ENCODE measurements at places on chromosomes 16 and 17.

DNA sequence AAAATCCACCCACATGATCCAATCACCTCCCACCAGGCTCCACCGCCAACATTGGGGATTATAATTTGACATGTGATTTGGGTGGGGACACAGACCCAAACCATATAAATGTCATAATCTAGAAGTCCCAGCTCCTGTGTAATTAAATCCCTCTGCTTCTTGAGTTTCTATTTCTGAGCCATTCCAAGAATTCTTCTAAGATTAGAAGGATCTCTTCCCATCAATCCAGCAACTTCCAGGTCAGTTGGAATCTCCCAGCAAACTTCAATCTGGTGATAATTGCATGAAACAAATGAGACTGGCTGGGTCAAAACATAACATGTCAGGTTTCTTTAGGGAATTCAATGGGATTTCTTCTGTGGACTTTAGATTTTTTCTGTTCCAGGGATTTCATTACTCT lies 127.8 kb upstream of the CDH5 start:
- DNase-seq, result no peak

DNA sequence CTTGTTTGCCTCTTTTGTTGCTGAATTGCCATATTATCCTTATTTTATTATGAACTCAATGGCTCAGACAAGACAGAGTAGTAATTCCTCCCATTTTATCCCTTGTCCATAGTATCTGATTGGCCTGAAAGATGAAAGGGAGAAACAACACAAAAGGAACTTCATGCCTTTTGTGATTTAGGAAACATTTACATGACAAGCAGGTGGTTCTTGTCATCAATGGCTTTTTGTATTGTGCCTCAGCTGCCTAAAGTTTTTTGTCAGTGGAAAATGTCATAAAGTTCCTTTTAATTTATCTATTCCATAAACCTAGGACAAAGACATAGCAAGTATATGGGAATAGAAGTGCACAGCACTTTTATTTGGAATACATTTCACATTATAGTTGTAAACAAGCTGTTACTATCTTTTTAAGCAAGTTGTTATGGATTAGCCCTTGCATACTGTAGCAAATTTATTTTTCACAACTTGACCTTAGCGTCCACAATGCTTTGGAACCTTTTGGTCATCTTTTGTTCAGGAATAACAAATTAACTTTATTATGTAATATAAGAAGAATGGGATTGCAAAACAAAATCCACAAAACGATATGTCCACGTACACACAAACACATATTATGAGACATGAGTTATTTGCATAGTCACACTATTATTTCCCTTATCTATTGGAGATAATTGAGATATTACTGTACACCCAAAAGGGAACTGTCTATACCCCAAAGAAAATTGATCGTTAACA lies 12.4 kb upstream of the MPHOSPH6 start:
- DNase-seq, result no peak

- no peak for DNase-seq
These were observed 27.2 kb downstream of the CNTNAP1 start for GRCh38 chr17:42709561-42709960.

DNA sequence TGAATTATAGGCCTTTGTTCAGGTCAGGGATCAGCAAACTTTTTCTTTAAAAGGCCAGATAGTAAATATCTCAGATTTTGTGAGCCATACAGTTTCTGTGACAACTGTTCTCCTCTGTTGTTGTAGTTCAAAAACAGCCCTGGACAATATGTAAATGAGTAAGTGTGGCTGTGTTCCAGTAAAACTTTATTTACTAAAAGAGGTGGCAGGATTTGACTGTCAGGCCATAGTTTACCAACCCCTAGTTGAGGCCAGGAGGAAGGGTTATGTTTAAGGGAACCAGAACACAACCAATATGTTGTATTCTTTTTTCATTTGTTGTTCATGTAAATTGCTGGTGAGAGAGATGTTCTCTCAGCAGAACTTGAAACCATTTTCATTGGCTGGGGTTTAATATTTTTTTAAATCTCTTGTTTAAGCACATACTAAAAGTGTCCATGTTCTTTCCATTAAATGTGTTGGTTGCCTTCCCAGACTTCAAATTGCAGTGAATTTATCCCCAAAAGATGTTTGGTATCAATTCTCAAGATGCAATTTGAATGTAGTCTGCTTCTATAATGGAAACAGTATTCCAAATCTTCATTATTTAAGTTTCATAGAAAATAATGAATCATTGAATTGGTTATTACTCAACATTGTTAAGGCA lies 260.3 kb downstream of the FTO start:
- DNase-seq, result no peak

DNA sequence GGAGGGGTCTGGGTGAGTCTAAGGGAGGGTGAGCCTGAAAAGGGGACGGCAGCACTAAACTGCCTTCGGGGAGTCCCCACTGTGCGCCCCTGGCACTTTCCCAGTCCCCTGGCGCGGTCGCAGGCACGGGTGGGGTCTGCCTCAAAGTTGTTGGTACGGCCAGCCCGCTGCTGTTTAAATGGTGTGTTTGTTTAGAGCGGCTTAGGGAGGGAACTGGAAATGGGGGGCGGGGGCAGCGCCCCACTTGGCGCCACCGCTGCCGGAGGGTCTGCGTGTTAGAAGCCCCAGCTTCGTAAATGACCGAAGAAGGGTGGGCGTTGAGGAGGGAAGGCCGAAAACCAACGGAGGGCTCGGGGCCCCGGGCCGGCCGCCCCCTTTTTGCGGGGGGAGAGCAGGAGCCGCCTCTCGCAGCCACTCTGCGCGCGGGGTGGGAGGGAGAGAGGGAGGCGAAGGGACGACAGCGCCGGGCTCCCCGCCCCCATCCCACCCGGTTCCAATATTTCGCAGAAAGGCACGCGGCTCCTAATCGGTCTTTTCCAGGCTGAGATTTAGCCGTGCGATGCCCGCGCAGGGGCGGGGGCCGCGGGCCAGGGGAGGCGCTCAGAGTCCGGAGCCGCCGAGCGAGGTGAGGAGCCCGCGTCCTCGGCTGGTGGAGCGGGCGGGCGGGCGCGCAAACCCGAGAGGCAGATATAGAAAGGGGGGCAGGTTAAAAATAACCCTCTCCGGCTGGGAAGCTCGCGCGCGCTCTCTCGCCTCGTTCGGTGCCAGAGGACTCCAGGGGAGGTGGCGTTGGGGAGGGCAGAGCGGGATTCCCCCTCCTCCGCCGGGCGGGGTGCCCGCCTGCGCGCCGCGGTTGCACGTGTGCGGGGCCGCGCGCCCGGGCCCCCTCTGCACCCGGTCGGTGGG lies 54.9 kb downstream of the SREBF1 start:
- DNase-seq, result peak; percentile 84

GRCh38 chr16:64830653-64831052 lies 291.2 kb downstream of the CDH11 start:
- DNase-seq, result no peak

GRCh38 chr16:4787068-4787467 lies 1.1 kb downstream of the SEPTIN12 start:
- DNase-seq, result no peak

DNA sequence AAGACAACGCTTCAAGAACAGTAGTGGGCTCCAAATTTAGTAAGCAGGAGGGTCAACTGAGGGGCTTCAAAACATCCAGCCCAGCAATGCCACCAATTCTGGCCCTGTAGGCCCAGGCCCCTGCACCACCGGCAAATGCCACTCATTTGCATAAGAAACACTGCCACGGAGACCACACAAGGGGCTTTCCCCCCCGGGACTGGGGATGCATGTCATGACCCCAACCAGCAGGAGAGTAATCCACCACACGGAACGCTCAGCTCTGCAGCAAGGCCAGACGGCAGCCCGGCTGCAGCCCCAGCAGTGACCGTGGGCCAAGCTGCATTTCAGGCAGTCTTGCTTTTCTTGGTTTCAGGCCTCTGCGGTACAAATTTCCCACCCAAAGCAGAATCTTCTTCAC lies 14.1 kb downstream of the TMEM11 start:
- DNase-seq, result no peak

- no peak for DNase-seq
These were observed 403.4 kb downstream of the CDH11 start for GRCh38 chr16:64718486-64718885.

- no peak for DNase-seq
These were observed 17.2 kb downstream of the SNTB2 start for GRCh38 chr16:69204172-69204571.

DNA sequence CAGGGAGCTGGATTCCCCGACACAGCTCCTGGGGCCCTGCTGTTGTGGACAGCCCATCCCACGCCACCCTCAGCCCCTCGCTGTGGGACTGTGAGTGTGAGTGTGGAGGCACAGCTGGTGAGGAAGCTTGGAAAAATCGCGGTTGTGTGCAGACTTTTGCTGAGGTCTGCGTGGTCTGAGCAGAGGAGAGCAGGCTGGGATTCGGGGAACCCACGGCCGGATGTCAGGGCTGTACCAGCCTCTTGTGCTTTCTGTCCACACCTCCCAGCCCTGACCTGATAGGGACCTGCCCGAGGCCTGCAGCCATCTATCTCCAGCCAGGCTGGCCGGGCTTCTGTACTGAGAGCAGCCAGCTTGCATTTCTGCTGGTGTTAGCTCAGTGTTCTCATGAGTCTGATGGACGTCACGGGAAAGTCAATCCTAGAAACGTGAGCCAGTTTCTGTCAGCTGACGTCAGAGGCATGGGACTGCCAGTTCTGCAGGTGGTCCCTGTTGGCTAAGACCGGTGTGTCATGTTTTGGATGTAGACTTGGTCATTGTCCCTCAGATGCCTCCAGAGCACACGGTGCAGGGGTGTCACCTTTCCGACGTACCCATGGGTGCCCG lies 72.8 kb upstream of the ZNF750 start:
- DNase-seq, result no peak

GRCh38 chr17:77323413-77324171 lies 182.8 kb downstream of the SEC14L1 start:
- DNase-seq, result no peak

DNA sequence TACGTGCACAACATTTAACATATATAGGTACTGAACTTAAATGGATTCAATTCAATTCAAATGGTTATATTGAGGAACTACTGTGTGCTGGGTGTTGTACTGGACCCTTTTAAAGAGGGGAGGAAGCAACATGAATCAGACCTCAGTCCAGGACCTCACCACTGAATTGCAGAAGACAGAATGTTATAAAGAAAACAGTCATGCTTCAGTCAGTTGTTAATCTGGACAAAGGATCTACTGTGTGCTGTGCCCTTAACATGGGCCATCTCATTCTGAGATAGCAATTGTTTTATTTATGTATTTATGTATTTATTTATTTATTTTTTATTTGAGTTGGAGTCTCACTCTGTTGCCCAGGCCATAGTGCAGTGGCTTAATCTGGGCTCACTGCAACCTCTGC lies 240.1 kb downstream of the HAPSTR1 start:
- DNase-seq, result no peak

DNA sequence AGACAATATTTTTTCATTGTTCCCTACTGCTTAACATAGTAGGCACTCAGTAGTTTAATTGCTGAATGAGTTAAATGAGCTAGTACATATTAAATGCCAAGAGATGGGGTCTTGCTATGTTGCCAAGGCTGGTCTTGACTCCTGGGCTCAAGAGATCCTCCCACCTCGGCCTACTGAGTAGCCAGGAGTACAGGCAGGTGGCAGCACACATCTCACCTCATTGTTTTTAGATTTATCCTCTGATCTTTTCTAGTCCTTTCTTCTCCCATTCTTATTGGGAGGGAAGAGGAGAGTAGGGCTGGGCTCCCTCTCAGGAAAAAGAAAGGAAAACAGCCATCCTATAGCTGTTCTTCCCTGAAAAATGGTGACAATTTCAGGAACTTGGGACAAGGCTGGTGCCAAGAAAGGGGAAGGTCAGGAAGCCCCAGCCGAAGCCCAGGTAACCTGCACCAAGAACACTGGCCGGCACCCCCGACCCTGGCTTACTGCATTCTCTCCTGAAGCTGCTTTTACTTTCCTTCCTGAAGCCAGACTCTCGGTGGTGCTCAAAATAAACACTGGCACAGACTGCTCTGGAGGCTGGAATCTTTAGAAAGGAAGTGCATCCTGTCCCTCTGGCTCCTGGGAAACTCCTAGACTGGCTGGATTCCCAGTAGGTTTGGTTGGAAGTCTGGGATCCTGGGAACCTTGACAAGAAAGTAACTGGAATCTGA lies 2.7 kb downstream of the TNFAIP1 start:
- DNase-seq, result no peak

DNA sequence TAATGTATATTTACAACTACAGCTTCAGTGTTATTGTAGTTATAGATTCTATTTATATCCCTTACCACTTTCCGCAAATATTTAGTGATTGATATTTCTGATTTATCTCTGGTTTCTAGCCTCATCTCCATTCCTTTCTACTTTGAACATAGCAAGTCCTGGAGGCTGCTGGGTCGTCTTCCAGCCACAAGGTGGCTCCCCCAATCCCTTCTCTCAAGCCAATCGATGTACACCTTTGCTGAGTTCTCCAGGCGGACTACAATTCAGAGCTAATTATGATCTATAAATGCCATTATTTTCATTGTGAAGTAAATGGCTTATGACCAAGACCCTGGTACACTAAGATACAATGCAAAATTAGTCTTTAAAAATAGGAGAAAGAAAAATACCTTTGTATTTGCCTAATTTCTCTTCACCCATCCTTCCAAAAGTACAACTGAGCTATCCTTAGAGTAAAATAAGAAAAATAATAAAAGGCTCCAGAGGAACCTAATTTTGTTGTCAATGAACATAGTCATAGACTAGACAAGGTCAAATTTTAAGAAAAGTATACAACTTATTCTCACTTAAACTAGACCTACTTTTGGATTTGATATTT lies 122.1 kb downstream of the SKAP1 start:
- no peak for DNase-seq

- no peak for DNase-seq
These were observed 45.5 kb downstream of the RBFOX1 start for GRCh38 chr16:7378024-7378695.

- DNase-seq, result no peak
These were observed 97.0 kb downstream of the MRTFB start for GRCh38 chr16:14168146-14168545.

DNA sequence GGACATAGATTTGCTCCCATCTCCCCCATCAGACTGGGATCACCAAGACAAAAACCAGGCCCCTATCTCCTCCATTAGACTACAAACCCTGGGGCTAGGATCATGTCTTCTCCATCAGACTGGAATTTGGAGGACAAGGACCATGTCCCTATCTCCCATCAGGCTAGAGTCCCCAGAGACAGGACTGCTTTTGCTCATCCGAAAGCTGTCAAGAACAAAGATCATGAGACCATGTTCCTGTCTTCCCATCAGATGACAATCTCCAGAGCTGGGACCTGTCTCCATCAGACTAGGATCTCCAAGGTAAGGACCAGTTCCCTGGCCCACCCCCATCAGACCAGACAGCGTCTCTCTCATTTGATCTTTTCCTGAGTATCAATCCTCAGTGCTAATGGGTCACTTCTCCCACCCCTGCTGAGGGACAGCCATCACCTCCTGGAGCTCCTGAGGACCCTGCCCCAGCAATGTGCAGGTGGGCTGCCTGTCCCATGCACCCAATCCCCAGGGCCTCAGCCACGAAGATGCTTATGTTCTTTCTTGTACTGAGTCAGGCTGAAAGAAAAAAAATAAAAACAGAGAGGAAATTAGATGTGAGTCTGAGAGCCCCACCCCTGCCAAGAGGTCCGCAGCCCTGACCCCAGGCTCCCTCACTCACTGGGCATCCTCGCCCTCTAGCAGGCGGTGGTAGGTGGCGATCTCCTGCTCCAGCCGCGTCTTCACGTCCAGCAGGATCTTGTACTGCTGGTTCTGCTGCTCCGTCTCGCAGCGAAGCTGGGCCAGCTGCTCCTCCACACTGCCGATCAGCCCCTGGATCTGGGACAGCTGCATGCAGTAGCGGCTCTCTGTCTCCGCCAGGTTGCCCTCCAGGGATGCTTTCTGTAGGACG lies 90.3 kb downstream of the GOSR1 start:
- DNase-seq, result no peak
